ENCODE measurements at places on chromosomes 5 and 9.

DNA sequence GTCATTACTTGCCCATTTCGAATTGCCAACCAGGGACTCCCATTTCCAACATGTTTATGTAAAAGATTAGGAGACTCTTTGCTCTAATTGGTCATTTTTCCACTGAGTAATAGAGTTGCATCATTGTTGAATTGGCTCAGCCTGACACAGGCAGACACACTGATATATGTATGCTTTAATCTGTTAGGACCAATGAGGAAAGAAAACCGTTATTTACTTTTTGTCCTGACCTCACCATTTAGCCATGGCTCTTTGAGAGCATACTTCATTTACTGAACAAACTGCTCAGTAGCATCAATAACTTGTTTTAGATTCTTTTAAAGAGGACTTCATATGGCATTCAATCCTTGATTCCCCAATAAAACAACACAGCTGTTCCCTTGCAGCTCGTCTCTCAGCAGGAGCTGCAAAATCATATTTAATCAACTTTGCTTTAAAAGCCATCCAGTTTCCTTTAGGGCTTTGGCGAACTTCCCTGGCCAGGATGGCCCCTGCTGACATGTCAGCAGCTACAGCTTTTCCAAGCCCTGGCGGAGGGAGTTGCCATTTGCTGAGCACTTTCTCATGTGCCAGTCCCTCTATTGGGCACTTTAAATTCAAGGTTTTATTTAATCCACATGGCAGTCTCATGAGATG is 251.5 kb upstream of the TNC start:
- DNase-seq = no peak

- no peak for DNase-seq
Measured at GRCh38 chr5:132258102-132259068, 889 bp downstream of the PDLIM4 start.

- DNase-seq = no peak
Measured at GRCh38 chr9:26341545-26341944, 551.1 kb downstream of the CAAP1 start.

DNA sequence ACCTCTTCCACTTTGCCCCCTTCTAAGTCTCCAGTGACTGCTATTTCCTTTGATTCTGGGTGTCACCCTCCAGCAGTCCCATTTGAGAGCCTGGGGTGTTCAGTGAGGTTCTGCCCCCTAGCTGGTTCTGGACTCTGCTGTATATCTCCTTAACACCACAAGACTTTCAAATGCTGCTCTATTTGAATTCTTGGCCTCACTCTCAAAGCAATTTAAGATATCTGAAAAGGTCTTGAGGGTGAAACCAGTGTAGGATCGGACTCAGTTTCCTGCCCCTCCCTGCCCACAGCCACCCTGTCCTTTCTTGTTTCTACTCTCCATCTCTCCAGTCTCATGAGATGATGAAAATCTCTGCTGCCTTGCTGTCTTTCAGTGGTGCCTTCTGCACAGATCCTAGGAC is 280.9 kb downstream of the TENT4A start:
- no peak for DNase-seq

DNA sequence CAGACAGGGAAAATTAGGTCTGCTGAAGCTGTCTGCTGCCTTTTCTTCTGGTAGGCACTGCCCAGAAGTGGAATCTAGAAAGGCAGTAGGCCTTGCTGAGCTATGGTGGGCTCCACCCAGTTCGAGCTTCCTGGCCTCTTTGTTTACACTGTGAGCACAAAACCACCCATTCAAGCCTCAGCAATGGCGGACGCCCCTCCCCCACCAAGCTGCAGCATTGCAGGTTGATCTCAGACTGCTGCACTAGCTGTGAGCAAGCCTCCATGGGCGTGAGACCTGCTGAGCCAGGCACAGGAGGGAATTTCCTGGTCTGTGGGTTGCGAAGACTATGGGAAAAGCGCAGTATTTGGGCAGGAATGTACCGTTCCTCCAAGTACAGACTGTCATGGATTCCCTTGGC is 18.5 kb downstream of the AGTPBP1 start:
- peak; percentile 74 for DNase-seq

DNA sequence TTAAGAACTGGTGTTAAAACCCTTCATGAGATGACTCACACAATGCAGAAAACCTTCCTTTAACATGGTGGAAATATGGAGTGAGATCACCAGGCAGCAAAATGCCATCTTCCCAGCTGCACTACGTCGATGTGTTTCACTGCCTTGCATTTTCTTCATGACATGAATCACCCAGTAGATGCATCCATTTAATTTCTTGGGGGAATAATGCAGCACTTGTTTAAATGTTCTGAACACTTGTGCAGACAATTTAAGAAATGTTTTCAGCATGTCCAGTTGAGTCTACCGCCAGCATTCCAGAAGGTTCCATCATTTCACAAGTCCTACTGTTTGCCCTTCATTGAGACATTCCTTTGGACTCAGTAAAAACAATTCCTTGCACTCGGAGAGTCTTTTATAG is 81.6 kb downstream of the ADAMTS16 start:
- DNase-seq = no peak

DNA sequence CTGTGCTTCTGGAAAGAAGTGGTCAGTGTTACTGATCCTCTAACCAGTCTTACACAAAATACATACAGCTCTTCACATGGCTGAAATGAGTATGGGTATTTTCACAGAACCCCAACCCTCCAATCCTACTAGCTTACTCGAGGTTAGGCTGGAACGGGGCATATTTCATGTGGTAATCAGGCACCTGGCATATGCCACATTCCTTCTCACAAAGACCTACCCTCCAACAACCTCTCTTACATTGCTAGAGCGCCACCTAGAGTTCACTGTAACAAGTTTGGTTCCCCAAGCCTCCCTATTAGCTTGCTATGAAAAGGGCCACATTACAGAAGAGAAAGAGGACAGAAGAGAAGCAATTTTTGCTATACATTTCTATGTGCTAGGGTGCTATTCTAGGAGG is 597.3 kb downstream of the PRELID2 start:
- no peak for DNase-seq

DNA sequence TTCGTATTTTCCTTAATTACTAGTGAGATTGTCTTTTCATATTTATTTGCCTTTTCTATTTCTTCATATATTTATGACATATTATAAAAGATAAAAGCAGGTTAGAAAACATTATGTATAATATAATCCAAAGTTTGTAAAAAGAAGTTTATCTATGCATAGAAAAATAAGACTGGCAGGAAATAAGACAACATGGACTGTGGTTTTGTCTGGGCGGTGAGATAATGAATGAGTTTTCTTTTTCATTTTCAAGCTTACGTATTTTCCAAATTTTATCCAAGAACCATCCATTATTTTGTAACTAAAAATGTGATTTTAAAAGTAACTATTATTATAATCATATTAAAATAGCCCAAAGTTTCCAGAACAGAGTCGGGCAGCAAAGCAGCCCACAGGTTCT is 109.8 kb upstream of the MVB12B start:
- no peak for DNase-seq

DNA sequence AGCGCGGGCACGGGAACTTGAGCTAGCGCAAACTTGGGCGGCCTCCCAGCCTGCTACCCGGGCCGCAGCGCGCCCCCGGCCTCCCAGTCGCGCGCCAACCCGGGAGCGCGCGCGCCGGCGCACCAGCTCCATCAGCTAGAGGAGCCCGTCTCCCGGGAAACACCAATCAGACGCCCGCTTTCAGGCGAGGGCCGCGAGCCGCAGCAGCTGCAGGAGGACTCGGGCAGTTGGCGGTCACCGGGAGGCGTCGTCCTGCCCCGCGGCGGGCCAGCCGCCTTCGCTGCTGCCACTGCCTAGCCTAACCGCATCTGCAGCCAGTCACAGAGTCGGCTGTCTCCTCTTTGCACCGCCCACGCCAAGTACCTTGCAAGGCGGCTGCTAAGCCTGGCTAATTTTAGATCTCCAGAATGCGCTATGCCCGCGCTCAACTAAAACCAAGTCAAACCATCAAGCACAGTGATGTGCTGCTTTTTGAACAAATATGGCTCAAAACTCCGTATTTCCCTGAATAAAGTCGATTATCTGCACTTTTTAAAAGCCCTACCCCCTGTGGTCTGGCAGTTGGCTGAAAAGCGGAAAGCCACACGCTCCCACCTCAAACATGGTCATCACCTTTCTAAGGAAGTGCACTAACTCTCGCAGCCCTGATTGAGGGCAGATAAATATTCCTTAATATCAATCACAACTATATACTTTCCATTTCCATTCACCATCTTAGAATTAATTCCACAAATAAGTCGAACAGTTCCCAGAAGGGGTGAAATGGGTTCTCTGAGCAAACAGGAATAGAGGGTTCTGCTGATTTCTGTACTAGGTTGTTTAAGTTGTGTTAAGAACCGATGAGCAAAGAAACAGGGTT is 221.8 kb downstream of the MEF2C start:
- no peak for DNase-seq

GRCh38 chr5:54234304-54234933 is 76.0 kb downstream of the ARL15 start:
- no peak for DNase-seq

DNA sequence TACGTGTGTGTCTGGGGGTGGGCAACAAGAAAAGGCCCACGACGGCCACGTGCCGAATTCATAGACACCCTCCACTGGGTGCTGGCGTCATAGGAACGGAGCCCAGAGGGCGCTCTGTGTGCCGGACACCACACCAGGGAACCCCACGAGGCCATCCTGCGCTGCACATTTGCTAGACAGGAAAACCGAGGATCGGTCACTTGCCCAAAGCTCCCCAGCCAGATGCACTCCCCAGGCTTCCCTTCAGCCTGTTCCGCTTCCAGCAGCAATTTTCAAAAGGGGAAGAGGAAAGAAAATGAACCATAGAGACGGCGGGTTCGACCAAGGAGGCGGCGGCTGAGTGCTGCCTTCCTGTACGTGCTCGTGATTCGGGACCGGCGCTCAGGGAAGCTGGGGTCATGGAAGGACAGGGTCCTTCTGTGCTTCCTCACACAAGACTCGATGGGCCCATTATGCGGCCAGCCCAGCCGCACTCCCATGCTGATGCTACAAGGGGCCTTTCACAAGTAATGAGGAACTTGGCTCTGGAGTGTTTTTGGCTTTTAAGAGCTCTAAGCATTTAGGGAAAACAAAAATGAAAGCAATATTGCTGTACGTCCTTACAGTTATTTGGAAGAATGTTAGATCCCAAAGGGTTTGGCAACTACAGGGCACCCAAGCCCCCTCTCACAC is 124.6 kb upstream of the SARDH start:
- no peak for DNase-seq

DNA sequence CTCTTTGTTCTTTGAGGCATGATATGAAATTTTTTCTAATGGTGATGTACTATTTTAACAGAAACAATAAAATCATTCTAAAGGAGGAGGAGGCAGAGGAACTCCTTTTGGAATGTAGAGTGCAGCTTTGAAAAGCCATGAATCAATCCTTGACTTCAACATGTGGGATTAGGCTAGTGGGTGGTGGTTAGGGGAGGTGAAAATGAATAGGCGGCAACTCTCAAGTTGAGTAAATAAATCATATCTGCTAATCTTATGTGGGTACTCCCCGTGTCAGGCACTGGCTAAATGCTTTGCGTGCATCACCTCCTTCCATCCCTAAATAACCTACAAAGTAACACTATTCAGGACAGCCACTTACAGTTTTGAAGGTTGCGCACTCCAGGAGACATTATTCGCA is 35.1 kb downstream of the FAM81B start:
- DNase-seq = no peak

- DNase-seq = no peak
Measured at GRCh38 chr9:93582115-93582514, 5.7 kb downstream of the PHF2 start.

- DNase-seq = no peak
Measured at GRCh38 chr5:31404325-31404724, 127.6 kb downstream of the DROSHA start.

DNA sequence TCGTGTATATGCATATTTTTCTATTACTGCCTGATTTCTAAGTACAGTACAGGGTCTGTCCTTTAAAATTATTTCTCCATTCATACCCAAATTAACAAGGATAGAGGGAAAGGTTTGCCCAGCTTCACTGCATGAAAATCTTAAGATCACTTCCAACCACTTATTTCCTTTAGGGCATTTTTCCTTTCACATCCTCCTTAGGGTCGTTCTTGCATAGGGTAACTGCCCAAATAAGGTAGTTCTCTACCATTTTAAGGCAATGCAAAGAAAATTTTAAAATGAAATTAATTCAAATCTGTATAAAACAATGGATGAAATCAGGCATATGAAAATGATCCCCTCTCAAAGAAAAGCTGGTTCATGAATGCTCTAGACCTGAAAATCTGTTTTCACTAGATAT is 4.1 kb upstream of the CDC20B start:
- no peak for DNase-seq

DNA sequence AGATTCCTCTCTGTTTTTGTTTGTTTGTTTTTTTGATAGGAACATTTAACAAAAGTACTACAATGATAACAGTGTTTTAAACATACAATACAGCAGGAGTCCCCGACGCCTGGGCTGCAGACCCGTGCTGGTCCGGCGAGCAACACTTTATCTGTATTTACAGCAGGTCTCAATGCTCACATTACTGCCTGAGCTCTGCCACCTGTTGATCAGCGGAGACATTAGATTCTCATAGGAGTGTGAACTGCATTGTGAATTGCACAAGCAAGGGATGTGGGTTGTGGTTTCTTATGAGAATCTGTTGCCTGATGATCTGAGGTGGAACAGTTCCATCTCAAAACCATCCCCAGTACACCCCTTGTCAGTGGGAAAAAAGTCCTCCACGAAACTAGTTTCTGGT is 1068.5 kb upstream of the CDH10 start:
- no peak for DNase-seq

DNA sequence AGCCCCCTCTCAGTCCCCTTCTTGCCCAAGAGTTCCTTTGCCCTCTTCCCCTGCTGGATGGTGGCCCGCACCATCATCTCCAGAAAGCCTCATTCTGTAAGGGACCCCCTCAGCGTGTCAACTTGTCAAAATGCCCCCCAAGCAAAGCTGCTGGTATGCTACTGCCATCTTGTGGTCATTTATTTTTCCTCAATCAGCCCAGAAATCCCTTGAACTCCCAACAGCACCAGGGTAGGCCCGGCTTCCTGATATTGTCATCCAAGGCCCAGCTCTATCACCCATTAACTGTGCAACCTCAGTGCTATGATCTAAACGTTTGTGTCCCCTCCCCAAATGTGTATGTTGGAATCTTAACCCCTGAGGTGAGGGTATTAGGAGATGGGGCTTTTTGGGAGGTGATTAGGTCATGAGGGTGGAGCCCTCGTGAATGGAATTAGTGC is 53.2 kb upstream of the FBXW11 start:
- DNase-seq = no peak

DNA sequence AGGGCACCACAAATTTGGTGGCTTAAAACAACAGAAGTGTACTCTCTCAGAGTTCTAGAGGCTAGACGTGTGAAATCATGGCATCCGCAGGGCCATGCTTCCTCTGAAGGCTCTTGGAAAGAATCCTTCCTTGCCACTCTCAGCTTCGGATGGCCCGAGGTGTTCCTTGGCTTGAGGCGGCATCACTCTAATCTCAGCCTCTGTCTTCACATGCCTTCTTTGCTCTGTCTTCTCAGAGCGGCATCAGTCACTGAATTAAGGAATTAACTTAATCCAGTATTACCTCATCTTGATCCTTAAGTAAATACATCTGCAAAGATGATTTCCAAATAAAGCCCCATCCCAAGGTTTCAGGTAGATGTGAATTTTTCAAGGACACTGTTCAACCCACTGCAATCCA is 211.1 kb upstream of the TRIM32 start:
- DNase-seq = no peak

Measured in CD4-positive, alpha-beta T cell treated with Interleukin-6 for 4 hours (primary cell).